ENCODE measurements at places on chromosomes 1 and 21.

- no peak for DNase-seq
These were observed 400.7 kb upstream of the RUNX1 start for GRCh38 chr21:35449846-35450245.

DNA sequence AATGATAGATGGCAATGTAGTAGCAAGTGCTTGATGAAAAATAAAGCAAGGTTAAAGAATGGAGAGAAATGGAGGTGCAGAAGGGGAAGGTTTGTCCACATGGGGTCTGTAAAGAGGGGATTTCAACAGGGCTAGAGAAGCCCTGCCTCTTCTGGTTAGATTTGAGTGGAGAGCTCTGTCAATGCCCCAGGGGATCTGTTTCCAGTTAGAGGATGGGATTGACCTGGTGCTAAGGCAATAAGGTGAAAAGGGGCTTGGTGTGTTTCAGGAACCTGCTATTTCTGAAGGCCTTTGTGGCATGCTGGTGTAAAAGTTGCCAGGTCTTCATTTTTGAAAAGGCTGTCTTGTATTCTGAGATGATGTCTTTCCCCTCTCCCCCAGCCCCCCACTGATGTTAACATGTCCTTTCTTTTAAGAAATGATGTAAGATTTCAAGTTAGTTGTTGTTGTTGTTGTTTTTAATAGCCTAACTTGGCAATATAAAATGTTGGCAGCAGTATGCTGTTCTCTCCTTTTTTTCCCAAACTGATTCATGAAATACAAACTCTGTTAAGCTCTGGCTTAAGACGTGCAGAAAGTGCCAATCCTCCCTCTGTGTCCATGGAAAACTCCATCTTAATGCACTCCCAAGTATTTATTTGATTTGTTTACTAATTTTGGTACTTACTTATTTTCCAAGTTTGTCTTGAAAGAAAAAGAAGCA lies 370.3 kb upstream of the ADGRL2 start:
- no peak for DNase-seq

DNA sequence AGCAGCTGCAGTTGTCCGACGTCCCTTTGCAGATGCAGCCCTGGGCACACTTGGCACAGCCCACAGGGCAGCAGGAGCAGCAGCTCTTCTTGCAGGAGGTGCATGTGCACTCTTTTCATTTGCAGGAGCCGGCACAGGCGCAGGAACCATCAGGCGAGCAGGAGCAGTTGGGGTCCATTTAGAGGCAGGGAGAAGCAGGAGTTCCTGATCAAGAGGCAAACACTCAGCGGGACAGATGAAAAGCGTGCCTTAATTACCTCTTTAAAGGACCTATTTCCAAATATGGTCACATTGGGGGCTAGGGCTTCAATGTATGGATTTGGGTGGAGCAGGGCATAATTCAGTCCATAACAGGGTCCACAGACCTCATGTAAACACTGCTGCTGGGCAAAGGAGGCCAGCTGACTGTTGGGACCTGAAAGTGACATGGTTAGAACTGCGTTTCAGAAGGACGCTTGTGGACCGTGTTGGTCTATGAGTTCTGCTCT lies 4.3 kb upstream of the CPLANE2 start:
- DNase-seq: no peak

- no peak for DNase-seq
These were observed 2.5 kb downstream of the IL24 start for GRCh38 chr1:206899717-206900116.

- no peak for DNase-seq
These were observed 1.8 kb downstream of the KRTAP10-1 start for GRCh38 chr21:44537930-44538911.

DNA sequence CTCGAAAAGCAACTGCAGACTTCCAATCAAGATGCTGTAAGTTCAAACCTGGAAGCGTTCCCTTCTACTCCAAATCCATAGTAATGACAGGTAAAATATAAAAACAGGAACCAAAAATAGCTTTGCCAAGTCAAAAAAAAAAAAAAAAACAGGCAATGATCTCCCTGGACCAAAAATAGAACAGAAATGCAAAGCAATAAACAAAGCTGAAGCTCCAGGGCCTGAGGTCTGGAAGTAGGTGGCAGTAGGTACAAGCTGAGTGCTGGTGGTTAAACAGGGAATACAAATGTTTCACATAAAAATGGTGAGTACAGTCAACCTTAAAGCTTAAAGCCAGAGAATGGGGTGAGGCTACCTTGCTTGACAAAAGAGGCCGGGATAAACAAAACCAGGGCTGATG lies 610.8 kb downstream of the SMYD3 start:
- DNase-seq: no peak

DNA sequence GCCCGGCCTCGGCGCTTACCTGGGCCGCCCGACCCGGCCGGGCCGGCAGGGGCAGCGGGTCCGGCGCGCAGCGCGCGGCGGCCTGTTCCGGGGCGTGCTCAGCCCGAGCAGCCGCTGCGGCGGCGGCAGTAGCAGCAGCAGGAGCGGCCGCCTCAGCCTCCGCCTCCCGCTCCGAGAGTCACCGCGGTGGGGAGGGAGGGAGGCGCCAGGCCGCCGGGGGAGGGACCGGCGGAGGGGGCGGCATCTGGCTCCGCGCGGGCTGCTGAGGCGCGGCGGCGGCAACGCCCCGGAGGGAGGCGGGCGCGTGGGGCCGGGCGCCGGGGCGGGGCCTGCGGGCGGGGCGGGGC lies at the start of gene CTNNBIP1:
Gene CTNNBIP1 (minus strand): TSS at position 194 of the 347 bp plus-strand sequence. CDS start 38,205 bp downstream, outside the sequence.
- DNase-seq: no peak

DNA sequence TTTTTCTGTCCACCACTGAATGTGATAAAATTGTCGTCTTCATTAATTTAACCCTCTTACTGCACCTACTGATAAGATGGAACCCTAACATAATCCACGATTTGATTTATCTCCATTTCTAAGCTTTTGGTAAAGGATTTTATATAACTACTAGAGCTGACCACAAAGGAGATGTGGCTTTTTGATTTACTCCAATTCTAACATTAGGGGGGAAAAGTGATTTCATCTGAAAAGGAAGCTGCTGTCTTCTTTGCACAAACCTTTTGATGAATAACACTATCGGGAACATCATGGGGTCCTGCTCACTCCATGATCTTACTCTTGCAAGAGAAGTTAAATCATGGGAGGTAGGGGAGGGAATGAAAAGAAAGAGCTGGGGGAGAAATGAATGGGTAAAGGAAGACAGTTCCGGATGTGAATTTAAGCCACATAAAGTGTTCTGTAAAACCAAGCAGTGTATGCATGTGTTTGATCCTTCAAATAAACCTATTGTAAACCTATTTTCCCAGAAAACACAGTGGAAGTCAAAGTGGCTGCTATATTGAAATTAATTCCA lies 161.8 kb downstream of the GABPA start:
- DNase-seq: no peak

GRCh38 chr1:94741510-94741909 lies 78.6 kb upstream of the SLC44A3 start:
- no peak for DNase-seq
